ENCODE measurements at places on chromosomes 6 and 20.

DNA sequence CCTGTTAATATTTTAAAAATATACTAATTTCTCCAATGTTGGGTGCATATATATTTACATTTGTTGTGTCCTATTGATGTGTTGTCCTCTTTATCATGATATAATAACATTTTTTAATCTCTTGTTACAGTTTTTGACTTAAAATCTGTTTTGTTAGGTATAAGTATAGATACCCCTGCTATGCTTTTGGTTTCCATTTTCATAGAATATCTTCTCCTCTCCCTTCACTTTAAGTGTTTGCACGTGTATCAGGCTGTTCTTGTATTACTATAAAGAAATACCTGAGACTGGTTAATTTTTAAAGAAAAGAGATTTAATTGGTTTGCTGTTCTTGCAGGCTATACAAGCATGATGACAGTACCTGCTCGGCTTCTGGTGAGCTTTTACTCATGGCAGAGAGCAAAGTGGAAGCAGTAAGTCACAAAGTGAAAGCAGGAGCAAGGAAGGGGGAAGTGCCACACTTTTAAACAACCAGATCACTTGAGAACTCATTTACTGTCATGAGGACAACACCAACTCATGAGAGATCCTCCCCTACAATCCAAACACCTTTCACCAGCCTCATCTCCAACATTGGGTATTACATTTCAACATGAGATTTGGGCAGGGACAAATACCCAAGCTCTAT, 340.5 kb upstream of the SYNCRIP start:
- DNase-seq: no peak

DNA sequence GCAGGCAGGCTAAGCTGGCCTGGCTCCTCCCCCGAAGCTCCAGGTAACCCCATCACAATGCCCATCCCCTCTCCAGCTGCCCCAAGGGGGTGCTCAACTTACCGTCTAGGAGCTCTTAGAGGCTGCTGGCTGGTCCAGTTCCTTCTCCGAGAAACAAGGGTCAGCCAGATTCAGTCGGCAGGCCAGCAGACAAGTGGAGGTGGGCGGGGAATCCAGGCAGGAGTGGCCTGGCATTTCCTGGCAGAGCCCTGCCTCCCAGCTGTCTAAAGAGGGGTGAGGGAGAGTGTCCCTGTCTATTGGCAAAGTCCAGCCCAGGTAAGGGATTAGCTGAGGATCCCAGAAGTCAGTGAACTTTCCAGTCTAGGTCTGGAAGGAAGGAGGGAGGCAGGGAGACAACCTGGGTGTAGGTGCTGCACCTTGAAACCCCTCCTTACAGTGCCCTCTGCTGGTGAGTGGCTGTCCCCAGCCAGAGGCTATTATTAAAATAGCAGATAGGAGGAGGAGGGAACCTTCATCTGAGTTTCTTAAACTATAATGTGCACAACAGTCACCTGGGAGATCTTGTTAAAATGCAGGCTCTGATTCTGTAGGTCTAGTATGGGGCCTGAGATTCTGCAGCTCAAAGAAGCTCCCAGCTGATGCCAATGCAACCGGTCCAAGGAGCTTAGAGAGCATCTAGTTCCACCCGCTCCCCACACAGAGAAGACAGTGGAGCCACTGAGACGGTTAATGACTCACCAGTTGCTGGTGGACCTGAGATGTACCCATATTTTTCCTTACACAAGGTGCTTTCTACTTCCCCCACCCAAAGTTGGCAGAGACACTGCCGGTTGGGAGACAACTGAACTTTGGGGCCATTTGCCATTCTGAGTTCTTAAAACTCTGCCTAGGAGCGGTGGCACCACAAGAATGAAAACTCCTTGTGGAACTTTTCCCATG, at the start of gene UNC5CL:
TSS of gene UNC5CL (minus strand) at position 162 of the 939 bp plus-strand sequence. CDS start 4,147 bp downstream, outside the sequence.
- peak; percentile 20 for DNase-seq

DNA sequence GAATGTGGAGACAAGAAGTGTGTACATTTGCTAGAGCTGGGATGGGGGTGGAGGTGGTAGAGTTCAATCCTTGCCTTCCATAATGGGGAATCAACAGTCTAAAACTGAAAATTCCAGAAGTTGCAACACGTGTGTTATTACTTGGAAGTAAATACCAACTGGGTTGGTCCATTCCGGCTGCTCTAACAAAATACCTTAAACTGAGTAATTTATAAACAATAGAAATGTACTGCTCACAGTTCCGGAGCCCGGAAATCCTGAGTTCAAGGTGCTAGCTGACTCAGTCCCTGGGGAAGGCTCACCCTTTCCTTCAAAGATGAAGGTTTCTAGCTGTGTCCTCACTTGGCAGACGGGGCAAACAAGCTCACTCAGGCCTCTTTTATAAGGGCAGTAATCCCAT, 59.0 kb downstream of the RIN2 start:
- no peak for DNase-seq

- DNase-seq: no peak
These were observed 303.6 kb upstream of the POU3F2 start for GRCh38 chr6:98530732-98531131.
